ENCODE measurements at places on chromosomes 1 and 21.

DNA sequence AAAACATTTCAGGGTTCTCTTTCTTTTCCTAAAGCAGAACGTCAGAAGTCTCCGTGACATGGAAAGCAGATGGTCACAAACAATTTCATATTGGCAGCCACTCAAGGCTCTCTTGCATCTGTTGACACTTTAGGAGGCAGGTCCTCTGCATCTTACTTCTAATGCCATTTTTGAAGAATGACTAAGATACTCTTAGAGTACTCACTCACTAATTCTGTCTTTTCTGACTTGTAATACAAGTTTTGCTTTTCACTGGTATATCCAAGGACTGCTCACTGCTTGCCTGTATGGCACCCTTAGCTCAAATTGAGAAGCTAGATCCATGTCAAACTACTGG is 68.3 kb downstream of the PRRX1 start:
- no peak for DNase-seq

DNA sequence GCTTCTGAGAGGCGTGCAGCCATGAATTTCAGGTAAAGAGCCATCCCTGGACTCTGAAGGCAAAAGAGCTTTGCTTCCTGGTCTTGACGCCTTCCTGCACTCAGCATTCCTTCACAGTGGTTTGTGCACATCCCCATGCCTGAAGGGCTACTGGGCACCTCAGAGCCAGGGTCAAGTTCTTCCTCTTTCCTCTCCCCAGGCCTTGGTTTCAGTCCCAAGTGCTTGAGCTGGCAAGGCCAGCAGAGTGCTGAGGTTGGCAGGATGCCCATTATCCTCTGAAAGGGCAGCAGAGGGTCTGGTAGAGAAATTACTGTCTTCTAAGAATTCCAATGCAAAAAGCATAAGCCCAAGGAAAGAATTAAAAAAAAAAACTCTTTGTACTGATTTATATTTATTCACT is 1064.9 kb downstream of the TTLL7 start:
- DNase-seq = no peak

DNA sequence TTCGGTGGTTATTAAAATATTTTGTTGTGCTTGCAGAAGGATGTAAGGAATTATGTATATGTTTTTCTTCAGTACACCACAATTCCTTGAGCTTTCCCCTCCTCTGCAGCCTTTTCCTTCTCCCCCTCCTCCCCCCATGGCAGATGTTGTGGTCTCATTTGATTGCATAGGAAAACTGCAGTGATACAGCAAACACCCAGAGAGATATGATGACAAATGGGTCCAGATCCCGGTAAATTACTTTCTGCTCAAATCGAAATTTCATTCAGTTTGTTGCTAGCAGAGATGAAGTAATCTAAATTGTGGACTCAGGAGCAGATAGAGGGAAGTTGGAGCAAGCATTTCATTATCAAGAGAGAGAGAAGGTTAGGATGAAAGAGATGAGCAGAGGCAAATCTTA is 9.9 kb downstream of the LMO4 start:
- no peak for DNase-seq

GRCh38 chr21:34704119-34704518 is 35.3 kb downstream of the CLIC6 start:
- DNase-seq = no peak

- DNase-seq = no peak
Observed at GRCh38 chr1:243488459-243489157, 232.8 kb downstream of the SDCCAG8 start.

GRCh38 chr1:47637111-47637685 is 199.4 kb downstream of the FOXD2 start:
- no peak for DNase-seq

DNA sequence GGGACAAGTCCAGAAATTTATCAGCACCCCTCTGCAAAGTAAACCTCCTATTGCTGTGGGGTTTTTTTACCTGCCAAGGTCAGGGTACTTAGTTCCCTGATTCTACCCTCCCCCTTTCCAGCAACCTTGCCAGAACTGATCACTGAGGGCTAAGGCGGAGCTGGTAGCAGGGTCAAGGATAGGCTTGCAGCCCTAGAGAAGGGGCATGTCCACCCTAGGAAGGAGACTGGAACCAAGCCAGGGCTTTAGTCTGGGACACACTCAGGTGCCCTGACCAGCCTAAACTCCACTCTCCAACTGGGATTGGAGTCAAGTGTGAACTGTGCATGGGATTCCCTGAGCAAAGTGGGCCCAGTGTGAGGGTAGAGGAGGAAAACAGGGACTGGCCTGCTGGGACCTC is 6.5 kb upstream of the SLC26A9 start:
- no peak for DNase-seq

DNA sequence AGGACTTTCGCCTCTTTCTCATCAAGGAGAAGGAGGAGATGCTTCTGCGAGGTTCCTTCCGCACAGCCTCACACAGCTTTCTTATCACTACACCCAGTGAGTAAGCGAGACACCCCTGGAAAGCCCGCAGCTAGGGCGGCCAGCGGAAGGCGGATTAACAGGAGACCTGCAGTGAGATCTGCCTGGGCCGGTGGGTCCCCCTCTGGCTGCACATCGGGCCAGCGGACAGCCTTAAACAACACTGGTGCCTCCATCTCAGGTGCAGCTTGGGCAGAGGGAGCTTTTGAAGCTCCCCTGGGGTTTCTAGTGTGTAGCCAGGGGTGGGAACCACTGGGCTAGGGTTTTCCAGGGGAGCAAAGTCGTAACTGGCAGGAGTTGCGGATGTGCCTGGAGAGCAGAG is 17.5 kb upstream of the MTARC1 start:
- DNase-seq = no peak

- no peak for DNase-seq
Observed at GRCh38 chr21:30758306-30758705, 3.1 kb upstream of the KRTAP21-1 start.

GRCh38 chr1:43619996-43620920 is 29.7 kb upstream of the KDM4A start:
- no peak for DNase-seq
